ENCODE measurements at places on chromosomes 7 and 10.

- DNase-seq: no peak
Measured at GRCh38 chr10:131803860-131804425, 96.9 kb upstream of the PPP2R2D start.

DNA sequence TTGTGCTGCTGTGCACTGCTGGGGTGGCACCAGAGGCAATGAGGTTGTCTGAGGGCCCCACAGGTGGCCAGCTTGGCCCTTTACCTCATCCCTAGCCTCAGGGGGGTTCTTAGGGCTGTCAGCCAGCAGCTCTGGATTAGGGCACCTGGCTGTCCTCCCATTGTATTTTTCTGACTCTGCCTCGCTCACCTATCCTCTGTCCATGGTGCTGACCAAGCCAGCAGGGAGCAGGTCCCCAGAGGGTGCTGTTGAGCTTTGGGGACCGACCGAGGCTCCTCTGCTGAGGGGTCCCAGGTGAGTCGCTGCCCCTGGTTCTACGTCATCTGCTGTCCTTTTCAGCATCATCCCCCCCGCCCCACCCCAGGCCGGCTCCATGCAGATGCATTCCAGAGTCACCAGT, 32.1 kb upstream of the ZNF735 start:
- no peak for DNase-seq

DNA sequence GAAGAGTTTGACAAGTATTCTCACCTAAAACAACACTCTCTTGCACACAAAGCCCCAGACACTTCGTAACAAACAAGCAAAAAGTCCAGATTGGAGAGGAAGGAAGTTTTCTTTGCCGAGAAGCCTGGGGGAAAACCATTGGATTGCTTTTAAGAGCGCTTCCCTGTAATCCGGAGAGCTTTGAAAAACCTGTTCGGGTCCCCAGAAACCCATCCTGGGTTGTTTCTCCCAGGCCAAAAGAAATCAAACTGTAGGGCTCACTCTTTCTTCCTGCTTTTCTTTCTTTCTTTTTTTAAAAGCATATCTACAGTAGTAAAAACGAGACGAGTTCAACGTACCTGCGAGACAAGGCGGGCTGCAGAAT, 655 bp downstream of the SP8 start:
- no peak for DNase-seq

DNA sequence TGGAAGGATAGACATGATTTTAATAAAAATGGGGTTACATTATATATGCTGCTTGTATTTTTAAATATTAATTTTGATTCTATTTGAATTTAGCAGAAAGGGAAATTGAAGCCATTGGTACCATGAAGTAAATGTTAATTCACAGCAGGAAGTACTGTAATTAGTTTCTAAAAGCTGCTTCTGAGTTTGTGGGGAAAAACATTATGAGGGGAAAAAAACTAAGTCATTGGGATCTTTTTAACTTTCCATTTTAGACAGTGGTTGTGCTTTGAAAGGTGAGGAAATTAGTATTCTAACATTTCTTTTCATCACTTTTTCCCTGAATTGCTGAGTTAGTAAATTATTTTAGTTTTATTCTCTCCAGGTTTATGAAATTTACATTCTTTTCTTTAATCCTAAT, 41.0 kb downstream of the LCOR start:
- DNase-seq: no peak

DNA sequence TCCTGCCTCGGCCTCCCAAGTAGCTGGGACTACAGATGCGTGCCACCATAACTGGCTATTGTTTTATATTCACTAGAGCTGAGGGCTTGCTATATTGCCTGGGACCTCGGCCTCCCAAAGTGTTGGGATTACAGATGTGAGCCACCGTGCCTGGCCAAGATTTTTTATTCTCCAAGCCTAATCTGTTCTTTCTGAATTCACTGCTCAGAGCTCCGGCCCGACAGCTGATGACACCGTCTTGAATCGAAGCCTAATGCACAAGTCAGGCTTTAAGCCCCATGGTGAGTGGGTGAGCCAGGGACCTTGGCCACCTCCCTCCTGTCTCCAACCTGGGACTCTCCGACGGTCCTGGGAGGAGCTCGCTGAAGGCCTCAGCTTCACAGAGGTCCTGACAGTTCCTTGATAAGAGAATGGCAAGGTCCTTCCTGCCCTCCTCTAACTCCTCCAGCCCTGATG, 338.9 kb downstream of the WDR37 start:
- DNase-seq: no peak

DNA sequence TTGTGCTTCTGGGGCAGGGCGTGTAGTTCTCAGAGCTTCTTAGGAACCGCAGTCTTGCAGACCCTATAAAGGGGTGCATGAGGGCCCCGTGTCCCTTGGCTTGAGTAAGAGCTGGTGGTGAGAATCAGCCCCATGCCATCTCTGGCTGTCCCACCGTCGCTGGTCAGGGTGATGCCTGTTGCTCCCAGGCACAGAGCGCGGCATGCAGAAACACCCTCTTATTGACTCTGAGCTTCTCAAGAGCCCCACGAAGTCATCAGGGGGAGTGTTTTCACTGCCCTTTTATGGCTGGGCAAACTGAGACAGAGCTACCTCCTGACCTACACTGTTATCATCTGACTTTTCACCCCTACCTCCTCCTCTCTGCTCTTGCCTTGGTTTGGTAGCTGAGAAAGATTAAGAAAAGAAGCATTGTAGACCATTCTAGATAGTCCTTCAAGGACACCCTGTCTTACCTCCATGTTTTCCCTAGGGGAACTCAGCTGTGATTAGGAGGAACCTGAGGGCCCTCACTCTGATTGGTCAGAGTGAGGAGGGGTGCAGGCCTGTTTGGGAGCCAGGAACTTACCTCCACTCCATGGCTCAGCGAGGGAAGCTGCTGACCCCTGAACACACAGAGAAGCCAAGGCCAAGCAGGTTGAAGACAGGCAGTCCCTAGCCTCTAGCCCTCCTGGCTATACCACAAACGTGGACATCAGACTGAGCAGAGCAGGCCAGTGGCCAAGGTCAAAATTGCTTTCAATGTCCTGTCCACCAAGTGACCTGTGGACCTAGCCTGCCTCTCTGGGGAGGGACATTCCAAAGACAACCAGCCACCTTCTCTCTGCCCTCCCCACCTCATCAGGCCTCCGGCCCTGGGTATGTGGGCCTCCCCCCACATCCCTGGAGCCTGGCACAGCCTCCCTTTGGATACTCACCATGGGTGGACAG, 17.6 kb downstream of the UNC5B start:
- no peak for DNase-seq

DNA sequence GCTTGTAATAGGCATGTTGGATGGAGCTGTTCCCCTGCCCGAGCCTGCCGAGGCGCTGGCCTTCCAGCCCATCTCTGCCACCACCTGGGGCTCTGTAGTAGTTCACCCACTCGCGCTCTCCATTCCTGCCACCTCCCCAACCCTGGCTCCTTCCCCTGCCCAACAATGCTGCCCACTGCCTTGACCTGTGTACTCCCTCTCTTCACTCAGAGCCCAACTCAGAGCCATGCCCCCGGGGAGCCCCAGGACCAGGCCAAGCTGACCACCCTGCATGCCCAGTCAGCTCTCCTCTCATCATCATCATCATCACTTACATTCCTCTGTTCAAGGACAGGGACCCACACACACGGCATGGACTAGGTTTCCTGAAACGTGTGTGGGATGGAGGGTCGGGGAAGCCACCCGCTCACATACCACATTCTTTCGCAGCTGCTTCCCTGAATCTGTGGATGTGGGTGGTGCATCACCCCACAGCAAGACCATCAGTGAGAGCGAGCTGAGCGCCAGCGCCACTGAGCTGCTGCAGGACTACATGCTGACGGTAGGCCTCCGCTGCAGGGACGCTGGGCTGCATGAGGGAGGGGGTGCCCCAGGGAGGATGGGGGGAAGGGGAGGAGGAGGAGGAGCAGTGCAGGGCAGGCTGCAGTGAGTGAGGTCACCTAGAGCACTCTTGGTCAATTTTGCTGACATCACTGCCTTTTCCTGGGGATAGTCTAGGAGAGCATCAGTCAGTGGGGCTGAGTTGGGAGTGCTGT, 15.6 kb downstream of the NACAD start:
- no peak for DNase-seq

DNA sequence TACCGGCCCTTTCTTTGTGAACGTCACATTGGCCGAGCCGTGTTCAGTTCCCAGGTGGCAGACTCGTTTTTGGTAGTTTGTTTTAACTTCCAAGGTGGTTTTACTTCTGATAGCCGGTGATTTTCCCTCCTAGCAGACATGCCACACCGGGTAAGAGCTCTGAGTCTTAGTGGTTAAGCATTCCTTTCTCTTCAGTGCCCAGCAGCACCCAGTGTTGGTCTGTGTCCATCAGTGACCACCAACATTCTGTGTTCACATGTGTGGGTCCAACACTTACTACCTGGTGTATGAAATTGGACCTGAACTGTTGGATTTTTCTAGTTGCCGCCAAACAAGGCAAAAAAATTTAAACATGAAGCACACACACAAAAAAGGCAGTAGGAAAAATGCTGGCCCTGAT, 9.9 kb upstream of the CSGALNACT2 start:
- no peak for DNase-seq

DNA sequence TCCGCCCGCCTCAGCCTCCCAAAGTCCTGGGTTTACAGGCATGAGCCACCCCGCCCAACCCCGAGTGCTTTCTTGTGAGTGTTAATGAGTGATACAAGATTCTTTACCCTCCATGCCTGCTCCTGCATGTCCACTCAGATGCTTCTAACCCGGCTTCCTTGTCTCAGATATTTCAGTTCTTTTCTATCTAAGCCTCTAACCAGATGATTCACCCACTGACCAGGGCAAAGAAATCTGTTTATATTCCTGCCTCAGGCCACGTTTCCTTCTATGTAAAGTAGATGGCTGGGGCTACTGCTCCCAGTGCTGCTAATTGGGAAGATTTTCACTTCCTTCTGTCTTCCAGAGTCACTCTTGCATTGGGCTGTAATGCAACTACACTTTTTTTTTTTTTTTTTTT, 395.1 kb upstream of the ANKRD30A start:
- no peak for DNase-seq

DNA sequence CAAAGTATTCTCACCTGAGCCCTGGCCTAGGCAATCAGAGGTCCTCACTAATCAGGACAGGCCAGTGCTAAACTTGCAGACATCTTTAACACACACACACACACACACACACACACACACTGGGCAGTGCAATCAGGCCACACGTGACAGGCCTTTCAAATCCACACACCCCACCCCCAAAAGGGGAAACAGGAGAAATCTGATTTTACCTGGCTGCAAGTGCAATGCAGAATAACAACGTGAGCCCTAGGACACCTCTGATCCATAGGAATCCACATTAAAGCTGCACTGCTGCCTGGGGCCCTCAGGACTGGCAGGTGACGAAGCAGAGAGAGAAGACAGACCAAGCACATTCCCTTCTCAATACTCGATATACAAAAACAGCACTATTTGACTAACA, 218.9 kb downstream of the FAM107B start:
- DNase-seq: no peak

GRCh38 chr10:21721000-21721665, 187.1 kb downstream of the MLLT10 start:
- no peak for DNase-seq

DNA sequence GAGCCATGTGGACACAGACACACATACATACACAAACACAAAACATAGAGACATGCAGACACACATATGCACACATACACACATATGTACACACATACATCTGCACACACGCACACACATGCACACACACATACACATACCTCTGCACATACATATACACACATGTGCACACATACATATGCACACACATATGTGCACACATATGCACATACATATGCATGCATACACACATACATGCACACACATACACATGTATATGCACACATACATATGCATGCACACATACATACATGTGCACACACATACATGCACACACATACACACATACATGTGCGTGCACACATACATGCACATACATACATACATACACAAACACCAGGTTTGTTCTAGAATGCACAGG, 236.3 kb upstream of the FOXK1 start:
- no peak for DNase-seq

Data from stimulated activated CD8-positive, alpha-beta memory T cell treated with anti-CD3 and anti-CD28 coated beads, Interleukin-7, amount 100 ng/mL, for 1 hour (primary cell).